Activated naive CD4-positive, alpha-beta T cell (primary cell): ENCODE measurements at places on chromosomes 7 and 10.

DNA sequence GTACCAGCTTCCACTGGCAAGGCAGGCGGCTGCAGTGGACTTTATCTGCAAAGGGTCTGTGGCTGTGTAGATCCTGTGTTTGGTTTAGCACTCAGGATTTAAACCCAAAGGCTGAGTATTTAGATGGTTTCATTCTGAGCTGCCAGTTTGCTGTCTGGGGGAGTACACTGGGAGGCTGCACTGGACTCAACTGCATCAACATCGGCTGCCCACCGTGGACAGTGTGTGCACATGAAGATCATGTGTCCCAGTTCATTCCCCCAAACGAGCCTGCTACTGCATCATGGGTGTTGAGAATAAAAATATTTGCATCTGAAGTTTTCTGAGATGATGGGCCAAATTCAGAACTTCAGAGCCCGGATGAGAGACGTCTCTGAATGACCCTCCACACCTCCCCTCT, 328.6 kb upstream of the SHH start:
- no peak for DNase-seq

GRCh38 chr7:102024769-102025391, 207.5 kb downstream of the CUX1 start:
- DNase-seq, result no peak

DNA sequence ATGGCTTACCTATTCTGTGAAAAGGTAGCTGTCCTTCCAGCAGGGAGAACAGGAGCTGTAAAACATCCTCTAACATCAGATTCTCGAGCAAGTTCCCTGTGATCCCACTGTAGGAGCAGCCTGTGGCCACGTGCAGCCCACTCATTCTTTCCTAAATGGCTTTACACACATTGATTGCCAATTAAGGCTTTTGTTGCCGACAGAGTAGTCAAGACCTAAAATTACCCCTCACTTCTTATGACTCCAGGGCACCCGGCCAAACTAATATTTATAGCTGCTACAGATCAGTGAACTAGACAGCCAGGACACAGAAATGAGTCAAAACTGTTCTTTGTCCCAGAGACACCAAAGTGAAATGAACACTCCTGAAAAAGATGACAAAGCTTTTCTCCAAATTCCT, 832.1 kb downstream of the SORCS3 start:
- no peak for DNase-seq

DNA sequence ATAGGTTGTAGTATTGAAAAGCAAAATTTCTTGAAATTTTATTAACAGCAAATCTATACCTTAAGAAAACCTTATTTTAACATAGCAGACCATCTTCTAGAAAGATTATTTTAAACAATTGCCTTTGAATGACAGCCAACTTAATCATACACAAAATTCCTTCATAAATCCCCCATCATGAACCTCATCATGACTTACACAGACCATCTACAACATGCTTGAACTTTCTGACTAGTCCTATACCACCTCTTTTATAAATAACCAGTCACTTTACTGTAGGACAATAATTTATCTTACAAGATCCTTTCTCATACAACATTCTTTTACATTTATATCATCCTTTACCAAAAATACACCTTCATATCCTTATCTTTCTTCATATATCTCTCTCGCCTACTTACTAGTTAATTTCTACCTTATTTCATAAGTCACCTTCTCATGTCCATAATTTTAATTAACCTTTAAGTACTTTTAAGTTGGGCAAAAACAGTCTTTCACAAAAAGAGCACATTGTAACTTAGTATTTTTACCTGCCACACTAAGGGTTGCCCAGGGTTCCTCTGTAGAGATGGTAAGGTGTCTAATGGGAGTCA, 16.6 kb upstream of the PTN start:
- DNase-seq, result no peak

DNA sequence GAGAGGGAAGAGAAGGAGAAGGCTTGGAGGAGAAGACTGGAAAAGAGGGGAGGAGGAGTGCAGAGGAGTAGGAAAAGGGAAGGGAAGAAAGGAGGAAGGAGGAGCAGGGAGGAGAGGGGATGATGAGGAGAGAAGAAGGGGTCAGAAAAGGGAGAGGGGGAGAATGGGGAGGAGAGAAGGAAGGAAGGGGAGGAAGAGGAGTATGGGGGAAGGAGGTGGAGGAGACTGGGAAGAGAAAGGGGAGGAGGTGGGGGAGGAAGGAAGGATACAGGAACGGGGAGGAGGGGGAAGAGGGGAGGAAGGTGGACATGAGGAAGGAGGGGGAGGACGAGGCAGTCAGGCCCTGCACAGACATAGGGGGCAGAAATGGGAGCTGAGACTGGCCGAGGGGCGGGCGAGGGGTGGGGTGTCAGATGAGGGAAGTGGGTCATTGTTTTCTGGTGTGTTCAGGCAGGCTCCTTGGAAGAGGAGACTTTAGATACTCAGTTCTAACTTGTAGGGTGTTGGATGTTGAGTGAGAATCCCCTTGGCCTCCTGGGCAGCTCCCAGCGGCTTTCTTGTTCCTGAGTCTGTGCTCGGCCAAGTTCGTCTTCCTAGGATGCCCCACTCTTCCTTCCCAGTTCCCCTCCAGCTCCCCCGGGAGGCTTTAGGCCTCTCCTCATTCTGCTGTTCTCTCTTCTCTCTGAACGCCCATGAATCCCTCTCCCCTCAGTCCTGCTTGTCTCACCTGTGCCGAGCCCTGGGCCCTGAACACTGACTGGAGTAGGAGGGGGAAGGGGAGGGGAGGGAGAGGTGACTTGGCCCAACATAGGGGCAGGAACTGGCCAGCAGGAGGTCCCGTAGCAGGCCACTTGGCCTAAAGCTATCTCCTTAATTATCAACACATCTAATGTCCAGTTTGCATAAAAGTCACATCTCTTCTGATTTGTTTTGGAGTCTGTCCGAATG, 12.8 kb upstream of the CRHR2 start:
- no peak for DNase-seq

GRCh38 chr7:157688533-157689268, 351.9 kb downstream of the DNAJB6 start:
- no peak for DNase-seq

DNA sequence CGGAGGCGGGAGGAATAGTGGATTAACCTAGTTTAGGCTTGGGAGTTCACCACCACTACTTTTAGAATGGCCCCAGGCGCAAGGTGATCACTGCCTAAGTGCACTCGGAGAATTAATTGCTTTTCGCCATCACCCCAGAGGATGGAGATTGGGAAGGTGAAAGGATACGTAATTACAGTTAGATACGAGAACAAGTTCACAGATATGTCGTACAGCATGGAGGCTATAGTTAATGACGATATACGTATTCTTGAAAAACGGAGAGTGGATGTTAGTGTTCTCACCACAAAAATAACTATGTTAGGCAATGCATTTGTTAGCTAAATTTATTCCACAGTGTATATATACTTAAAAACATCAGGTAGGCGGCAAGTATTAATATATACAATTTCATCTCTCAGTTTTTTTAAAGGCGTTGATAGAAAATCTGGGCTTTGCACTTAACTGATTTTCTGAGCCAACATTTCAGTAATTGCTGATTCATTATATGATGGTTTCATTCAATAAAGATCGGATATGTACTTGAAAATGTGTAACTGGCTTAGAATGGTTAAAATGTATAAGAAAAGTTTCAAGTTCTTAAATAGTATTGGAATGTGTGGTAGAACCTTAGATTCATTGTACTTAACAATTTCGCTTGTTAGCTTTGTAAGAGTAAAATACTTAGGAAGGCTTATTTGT, 683 bp downstream of the CDC123 start:
- DNase-seq, result no peak

- no peak for DNase-seq
These were observed 174.3 kb upstream of the PITRM1 start for GRCh38 chr10:3346851-3347250.

- DNase-seq, result no peak
These were observed 846.8 kb downstream of the IPMK start for GRCh38 chr10:57420881-57421280.

- DNase-seq, result no peak
These were observed 32.5 kb upstream of the DOCK1 start for GRCh38 chr10:126872768-126873167.

GRCh38 chr10:132162021-132162531, 24.7 kb upstream of the DPYSL4 start:
- no peak for DNase-seq
